AG04450 (cell line): ENCODE measurements at places on chromosomes 12 and 14. TPM values are rescaled to one million over a fixed set of nuclear protein-coding genes. Genes with fewer than 3 reads are reported as not detected.

DNA sequence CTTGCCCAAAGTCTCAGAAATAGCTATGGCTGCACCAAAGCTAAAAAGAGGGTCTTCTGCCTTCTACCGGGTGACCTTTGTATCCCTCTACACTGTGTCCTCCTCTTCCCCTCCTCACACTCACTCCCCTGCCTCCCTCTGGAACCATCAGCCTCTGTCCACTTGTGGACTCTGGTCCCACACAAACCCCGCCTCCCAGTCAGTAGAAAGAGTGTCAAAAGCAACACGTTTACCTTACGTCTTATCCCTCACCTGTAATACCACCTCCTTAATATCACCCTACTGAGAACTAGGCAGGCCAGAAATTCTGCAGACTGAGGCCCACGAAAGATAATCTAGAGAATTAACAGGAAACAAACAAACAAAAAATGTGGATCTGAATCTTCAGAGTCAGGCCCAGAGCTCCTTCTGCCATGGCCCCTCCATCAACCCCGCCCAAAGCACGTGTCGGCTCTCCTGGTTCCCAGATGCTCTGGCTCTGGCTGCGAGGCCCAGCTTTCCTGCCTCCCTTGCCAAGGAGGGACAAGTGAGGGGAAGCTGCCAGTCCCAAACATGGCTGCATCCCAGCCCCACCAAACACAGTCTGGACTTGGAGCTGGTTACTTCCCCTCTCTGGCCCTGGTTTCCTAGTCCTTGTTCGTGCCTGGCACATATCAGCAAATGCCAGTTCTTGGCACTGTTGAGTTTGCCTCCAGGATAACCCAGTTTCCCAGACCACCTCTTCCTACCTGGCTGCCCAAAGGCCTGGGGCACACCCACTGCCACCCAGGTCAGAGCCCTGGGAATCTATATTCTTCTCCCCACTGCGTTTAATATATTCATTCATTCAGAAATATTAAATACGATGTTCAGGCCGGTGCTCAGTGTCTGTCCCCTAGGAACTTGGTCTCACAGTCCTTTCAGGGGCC is 2.7 kb downstream of the ACTN1 start:
- DNase-seq, result no peak

- no peak for DNase-seq
Observed at GRCh38 chr12:117192057-117192456, 1.8 kb upstream of the FBXO21 start.

GRCh38 chr14:77980475-77981321 is 180.8 kb downstream of the ADCK1 start:
- DNase-seq, result no peak

GRCh38 chr12:52119398-52120254 is 40.1 kb downstream of the SMIM41 start:
- no peak for DNase-seq

GRCh38 chr12:3075315-3075714 is 1.9 kb upstream of the TSPAN9 start:
- no peak for DNase-seq

- DNase-seq, result no peak
Observed at GRCh38 chr12:3038926-3039510, 38.2 kb upstream of the TSPAN9 start.

DNA sequence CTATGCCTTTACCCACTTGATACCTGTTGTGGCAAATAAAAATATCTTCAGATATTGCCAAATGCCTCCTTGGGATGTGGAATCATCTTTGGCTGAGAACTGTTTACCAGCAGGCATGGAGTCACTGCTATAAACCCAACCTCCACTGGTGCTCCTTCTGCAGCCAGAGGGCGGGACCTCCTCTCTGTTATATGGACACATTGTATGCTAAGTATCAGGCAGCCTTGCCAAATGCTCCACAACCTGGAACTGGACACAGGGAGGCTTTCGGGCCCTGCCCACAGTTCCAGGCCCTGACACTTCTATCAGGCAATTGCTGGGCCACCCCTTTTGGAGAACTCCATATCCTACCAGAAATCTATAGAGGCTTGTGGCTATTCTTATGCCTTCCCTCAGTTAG is 201.0 kb downstream of the TMX1 start:
- DNase-seq, result no peak

DNA sequence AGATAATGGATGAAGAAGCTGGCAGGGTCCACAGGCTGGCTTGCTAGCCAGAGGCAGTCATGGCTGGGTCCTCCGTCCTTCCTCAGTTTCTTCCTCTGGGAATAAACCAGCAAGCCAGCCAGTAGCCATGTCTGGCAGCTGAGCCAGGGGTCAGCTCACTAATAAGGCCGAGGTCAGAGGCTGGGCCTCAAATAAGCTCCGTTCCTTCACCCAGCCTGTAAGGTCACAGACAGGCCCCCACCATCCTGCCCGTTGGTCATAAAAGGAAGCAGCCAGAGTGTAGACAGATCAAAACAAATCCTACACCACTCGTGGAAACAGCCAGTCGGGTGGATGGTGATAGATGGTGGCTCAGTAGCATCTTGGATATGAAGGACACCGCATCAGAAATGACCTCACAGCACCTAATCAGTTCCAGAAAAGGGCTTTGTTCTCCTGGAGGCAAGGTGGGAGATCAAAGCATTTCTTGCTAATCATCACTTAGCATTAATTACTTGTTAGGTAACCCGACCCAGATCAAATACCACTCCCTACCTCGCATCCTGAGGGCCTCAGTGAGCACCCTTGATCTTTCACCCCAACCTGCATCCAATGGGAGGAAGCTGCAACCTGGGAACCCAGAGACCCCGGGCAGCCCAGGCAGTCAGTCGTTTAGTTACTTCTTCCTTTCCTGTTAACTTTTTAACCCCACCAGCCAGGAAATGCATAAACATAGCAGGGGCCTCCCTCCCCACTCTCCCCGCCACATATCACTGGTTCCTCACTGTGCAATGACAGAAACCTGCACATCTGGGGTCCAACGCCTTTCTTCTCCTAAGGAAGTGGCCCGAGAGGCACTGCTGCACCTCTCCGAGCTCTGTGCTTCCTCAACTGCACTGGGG is 90.2 kb downstream of the KDM2B start:
- no peak for DNase-seq

DNA sequence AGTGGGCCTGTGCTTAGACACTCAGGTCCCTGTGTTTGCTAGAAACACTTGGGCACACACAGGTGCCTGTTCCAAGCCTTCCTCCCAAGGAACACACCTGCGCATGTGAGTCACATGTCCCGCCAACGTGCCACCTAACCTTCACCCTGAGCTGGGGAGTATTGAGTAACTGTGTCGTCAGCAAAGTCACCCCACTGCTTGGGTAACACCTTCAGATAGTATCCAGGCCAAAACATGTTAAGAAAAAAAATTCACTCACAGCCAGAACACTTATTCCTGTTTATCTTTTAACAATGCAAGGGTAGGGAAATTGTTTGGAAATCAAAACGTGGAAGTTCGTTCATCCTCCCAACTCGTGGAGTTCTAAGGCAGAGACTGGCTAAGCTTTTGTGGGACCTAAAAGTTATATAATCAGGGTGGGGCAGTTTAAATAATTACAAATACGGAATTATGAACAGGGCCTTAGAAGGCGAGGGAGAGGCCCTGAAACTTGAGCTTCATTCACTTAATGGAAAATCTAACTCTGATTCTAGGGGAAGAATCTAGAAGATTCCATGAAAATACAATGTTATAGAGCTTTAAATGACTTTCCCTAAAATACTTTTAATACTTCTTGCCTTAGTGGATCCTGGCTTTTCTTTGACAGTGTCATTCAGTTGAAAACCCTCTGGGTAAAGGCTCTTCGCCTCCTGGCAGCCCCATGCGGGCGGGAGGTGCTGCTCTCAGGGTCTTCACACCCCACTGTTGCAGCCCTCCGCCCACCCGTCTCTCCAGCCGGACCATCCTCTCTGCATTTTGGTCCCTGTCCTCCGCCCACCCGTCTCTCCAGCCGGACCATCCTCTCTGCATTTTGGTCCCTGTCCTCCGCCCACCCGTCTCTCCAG is 30.3 kb upstream of the ADIPOR2 start:
- DNase-seq, result no peak

DNA sequence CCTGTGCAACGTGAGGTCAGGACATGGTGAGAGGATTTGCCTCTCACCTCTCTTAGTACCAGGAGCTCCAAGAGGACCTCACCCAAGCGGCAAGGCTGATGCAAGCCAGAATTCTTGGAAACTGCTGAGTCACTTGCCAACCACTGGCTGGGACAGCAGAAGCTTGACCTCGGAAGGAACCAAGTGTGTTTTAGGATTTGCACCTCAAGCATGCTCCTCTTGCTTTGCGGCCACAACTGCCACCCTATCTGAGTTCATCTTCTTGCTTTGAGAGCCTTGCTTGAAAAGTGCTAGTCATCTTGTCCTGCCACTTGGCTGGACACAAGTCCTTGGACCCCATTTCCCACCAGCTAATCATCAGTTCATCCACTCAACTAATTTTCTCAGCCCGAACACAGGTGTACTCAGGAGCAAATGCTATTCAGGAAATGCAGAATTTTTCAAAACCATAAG is 195.8 kb downstream of the SLC25A21 start:
- no peak for DNase-seq

DNA sequence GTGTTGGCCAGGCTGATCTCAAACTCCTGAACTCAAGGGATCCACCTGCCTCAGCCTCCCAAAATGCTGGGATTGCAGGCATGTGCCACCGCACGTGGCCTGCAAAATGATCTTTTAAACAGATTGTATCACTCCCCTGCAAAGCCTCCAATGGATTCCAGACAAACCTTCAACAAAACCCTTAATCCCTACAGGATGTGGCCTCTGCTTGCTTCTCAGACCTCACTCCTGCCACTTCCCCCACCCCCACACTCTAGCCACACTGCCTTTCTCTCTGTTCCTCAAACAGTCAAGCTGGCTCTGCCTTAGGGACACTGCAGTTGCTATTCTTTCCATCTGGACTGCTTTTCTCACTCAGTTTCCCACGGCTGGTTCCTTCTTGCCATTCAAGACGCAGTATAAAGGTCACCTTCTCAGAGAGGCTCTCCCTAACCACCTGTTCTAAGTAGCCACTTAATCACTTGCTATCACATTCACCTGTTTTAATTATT is 47.3 kb upstream of the TMED10 start:
- no peak for DNase-seq

GRCh38 chr12:58976146-58976545 is 55.8 kb upstream of the LRIG3 start:
- no peak for DNase-seq

GRCh38 chr12:56079723-56080555 is at the start of gene ERBB3:
TSS of gene ERBB3 (plus strand) at chr12:56080165. CDS start at chr12:56080301, 136 bp downstream.
- DNase-seq, result peak; percentile 42

DNA sequence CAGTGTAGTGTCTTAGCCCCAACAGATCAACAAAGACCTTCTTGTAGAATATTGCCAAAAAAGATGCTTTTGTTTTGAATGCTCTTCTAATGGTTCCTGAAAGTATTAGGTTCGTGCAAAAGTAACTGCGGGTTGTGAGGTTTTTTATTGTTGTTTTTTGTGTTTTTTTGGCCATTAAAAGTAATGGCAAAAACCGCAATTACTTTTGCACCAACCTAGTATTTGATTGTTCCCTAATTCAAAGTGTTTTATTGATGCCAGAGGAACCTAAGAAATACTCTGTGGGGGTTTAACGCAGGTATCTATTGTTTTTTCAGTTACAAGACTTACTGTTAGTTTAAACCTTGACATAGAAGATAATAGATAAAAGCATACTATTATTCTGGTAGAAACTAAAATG is 150.8 kb upstream of the DAAM1 start:
- no peak for DNase-seq

DNA sequence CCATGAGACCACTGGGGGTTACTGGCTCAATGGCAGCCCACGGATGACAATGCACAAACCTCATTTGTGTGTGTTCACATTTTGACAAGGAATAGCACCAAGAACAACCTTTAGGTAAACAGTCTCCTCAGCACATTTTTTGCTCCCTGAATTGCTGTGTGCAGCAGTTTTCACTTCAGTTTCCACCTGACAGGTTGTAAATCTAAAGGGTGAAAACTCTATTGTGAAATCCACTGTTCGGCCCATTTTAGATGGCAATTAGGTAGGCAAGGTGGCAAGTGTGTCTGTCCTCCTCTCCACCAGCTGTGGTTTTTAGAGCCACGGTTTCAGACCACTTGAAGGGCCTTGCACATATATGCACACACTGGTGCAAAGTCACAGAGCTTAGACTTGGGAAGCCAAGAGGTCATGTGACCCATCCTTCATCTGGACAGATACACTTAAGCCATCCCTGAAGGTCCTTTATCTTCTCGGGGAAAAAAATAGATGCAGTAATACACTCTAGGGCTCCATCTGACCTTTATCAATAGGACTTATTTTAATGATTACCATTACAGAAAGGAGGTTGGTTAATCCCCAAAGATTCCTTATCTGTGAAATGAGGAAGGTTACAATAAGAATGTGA is 23.2 kb downstream of the HAL start:
- DNase-seq, result no peak

OAS1 gene
- 0.19 and 0.50 TPM in 2 replicates for polyA plus RNA-seq

FGF23 gene
- not detected in 2 replicates for polyA plus RNA-seq

TMEM179 gene
- 0.10 TPM in 1 of 2 replicates, not detected in the other for polyA plus RNA-seq

MYF5 gene
- not detected in 2 replicates for polyA plus RNA-seq

MRPS35 gene
- 59.4 and 66.6 TPM in 2 replicates for polyA plus RNA-seq

NPFF gene
- polyA plus RNA-seq, result not detected in 2 replicates

RFLNA gene
- polyA plus RNA-seq, result not detected in 2 replicates

SMCO2 gene
- polyA plus RNA-seq, result 0.14 and 0.55 TPM in 2 replicates

NKX2-1 gene
- not detected in 2 replicates for polyA plus RNA-seq

CD163 gene
- polyA plus RNA-seq, result not detected in 2 replicates

RARG gene
- polyA plus RNA-seq, result 20.1 and 25.6 TPM in 2 replicates
